Stimulated activated naive CD8-positive, alpha-beta T cell treated with anti-CD3 and anti-CD28 coated beads, Interleukin-15, amount 100 ng/mL, for 72 hours (primary cell): ENCODE measurements at places on chromosomes 2 and 18.

- no peak for DNase-seq
Observed at GRCh38 chr2:179307616-179308371, 43.2 kb upstream of the SESTD1 start.

DNA sequence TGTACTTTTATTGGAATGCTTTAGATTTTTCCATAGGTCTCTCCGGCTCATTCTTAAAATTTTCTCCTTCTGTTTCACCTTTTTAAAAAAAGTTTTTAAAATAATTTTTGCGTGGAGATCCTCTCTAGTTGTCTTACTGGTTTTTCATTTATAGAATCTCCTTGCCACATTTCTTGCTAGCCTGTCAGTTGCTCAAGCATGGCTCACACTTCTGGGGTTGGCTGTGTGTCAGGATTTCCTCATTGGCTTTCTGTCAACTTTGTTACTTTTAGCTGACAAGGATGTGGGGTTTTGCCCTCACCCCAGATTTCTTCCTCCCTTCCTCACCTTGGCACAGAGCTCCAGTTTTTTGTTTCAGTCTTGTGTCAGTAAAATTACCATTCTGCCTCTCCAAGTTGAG, 124.6 kb downstream of the ZNF407 start:
- DNase-seq: no peak

- DNase-seq: no peak
Observed at GRCh38 chr18:55515214-55515613, 72.8 kb downstream of the TCF4 start.

DNA sequence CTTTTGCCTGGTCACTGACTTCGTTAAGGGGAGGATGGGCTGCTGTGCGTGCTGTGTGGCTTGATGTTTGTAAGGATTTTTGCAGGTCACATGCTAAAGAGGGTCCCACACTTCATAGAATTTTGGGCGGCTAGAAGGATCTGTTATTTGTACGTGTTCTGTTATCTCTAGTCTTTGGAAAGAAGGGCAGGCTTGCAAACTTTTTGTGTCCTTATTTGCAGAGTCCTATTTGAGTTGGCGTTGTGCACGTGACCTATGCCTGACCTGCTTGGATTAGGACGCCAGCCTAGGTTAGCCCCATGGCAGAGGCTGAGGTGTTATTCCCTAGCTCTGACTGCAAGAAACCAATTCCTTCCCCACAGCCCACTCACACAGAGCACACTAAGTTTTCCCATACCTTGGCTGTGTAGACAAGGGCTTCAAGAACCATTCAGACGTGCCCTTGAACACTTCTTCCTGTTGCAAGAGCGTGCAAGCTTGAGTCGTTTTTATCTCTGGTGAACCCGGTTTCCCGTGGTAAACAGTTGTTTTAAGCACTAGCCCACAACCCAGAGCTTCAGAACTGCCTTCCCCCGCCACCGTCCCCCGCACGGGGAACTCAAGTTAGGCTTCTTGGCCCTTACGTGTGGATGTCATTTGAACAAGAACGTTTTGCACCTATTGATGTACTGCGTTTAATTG, 94.6 kb downstream of the LDLRAD4 start:
- no peak for DNase-seq

GRCh38 chr2:171512683-171513195, 9.5 kb upstream of the CYBRD1 start:
- no peak for DNase-seq

GRCh38 chr2:150332383-150332782, 155.1 kb downstream of the RND3 start:
- no peak for DNase-seq

- DNase-seq: no peak
Observed at GRCh38 chr2:238164906-238165287, 6.1 kb downstream of the ERFE start.

- no peak for DNase-seq
Observed at GRCh38 chr2:223055836-223056235, 3.8 kb downstream of the KCNE4 start.

GRCh38 chr18:70411876-70412435, 123.1 kb downstream of the SOCS6 start:
- DNase-seq: no peak

- DNase-seq: no peak
Observed at GRCh38 chr2:113996671-113997594, 107.0 kb downstream of the ACTR3 start.
